ENCODE measurements at places on chromosomes 3 and 15.

DNA sequence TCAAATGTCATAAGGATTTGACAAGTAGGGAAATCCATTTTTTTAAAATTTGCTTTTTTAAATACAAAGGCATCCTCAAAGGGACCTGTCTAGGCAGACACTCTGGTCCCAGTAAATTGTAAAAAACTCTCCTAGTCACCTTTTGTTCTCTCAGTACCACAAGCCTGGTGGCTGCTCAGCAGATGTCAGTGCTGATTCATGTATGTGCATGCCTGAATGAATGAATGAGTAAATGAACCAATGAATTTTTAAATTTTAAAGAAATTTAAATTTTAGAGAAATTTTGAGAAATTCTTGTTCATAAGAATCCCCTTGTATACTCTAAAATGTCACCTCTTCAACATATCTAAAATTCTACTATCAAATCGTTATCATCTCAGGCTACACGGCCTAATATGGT is 199.5 kb downstream of the TLE3 start:
- DNase-seq, result no peak

- DNase-seq, result no peak
Measured at GRCh38 chr15:87618203-87618725, 638.3 kb downstream of the NTRK3 start.

- no peak for DNase-seq
Measured at GRCh38 chr3:170524073-170524472, 61.8 kb downstream of the SLC7A14 start.

DNA sequence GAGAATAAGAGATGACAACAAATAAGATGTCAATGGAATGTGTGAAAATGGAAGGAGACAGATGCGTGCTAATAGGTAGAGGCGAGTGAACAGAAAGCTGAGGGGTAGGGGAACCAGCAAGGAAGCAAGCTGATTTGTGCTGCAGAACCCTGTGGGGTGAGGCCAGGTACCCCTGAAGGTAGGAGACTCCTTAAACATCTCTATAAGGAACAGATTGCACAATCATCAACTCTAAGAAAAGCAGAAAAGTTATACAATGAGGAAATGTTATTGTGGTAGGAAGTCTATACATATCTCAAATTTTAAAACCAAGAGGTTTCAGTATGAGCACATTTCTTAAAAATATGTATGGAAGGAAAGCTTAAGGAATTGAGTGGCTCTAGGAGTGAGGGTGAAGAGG is 315.0 kb upstream of the TPM1 start:
- DNase-seq, result no peak

- no peak for DNase-seq
Measured at GRCh38 chr15:22936577-22937472, 43.3 kb downstream of the CYFIP1 start.

DNA sequence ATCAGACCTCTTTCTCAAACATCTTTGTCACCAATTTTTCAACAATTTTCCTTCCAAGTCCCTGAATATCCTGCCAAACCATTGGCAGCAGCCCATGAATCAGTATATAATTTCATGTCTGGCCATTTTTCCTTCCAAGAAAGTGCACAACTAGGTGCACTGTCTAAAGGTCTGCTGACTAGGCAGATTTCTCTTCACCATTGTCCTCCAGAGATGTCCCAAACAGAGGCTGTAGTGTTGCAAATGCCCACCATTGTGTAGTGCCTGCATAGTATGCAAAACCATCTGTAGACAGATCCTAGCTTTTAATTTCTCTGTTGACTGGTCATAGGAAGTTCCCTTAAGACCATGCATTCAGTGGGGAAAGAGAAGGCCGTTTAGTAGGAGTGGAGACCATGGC is 25.0 kb upstream of the GOLGA6L2 start:
- DNase-seq, result no peak

Measured in immature natural killer cell (primary cell).